ENCODE measurements at places on chromosomes 13 and 19. TPM values are rescaled to one million over a fixed set of nuclear protein-coding genes. Genes with fewer than 3 reads are reported as not detected.

CRLF1 gene
- not detected for total RNA-seq

GRCh38 chr13:43545317-43545874 is 241.4 kb downstream of the ENOX1 start:
- no peak overlapping the region for H3K4me3 ChIP-seq
- no peak overlapping the region for H3K27ac ChIP-seq
- H3K4me1 ChIP-seq = no peaks in the 10 kb centered on the region
- no peaks in the 10 kb centered on the region for H3K27me3 ChIP-seq

- DNase-seq = no peak
- H3K27me3 ChIP-seq = no peaks in the 10 kb centered on the region
- no peaks in the 10 kb centered on the region for H3K36me3 ChIP-seq
- H3K4me3 ChIP-seq = no peak overlapping the region
Measured at GRCh38 chr13:36847606-36848005, 28.6 kb downstream of the RFXAP start.

LAIR2 gene
- total RNA-seq = not detected

DNA sequence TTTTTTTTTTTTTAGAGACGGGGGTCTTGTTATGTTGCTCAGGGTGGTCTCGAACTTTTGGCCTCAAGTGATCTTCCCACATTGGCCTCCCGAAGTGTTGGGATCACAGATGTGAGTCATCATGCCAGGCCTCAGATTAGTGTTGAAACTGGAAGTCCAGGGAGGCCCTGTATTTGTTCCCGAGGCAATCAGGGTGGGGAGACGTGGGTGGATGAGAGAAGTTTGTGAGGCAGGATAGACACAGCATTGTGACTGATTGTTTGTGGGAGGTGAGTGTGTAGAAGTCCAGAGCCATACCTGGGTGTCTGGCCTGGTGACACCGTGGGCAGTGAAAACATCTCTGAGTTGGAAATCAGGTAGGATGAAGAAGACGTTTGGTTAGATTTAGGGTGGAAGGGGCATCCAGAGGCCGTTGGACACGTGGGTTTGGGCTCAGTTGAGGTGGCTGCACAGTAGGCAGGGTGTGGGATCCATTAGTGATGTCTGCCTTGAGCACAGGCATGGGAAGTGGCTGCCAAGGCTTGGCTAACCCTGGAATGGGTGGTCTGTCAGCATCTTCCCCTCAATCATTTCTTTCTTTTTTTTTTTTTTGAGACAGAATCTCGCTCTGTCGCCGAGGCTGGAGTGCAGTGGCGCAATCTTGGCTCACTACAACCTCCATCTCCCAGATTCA is 12.4 kb downstream of the RTN2 start:
- DNase-seq = no peak
- H3K4me1 ChIP-seq = no peaks in the 10 kb centered on the region
- no peak overlapping the region for H3K4me3 ChIP-seq
- H3K27ac ChIP-seq = no peak overlapping the region
- no peaks in the 10 kb centered on the region for H3K27me3 ChIP-seq

DNA sequence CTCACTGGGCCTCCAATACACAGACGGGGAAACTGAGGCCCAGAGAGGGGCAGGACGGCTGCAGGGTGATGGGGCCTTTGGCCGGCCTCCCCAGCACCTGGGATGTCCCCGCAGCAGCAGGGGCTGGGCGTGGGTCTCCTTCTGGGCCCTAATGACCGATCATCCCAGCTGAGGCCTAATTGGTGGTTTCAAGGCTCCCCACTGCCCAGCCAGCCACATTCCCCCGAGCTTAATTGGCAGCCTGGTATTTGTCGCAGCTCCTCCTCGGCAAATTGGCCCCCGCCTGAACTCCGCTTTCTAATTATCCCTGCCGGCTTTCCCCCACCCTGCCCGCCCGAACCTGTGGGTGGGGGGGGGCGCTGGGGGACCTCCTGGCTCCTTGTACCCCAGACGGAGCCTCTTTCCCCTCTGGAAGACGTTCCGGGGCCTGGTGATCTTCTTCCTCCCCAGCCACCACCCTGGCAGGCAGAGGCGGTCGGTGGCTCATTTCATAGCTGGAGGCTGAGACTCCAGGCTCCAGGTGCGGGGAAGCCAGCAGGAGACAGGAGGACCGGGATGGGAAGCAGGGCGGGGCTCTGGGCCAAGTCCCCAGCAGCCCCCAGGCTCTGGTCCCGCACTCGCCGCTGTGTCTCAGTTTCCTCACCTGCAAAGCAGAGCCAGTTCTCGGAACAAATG is 27.2 kb upstream of the WDR18 start:
- H3K27me3 ChIP-seq = no peaks in the 10 kb centered on the region
- no peaks in the 10 kb centered on the region for H3K36me3 ChIP-seq
- no peak overlapping the region for H3K4me3 ChIP-seq
- no peak overlapping the region for H3K27ac ChIP-seq
- H3K4me1 ChIP-seq = no peaks in the 10 kb centered on the region

SMIM44 gene
- total RNA-seq = not detected

DNA sequence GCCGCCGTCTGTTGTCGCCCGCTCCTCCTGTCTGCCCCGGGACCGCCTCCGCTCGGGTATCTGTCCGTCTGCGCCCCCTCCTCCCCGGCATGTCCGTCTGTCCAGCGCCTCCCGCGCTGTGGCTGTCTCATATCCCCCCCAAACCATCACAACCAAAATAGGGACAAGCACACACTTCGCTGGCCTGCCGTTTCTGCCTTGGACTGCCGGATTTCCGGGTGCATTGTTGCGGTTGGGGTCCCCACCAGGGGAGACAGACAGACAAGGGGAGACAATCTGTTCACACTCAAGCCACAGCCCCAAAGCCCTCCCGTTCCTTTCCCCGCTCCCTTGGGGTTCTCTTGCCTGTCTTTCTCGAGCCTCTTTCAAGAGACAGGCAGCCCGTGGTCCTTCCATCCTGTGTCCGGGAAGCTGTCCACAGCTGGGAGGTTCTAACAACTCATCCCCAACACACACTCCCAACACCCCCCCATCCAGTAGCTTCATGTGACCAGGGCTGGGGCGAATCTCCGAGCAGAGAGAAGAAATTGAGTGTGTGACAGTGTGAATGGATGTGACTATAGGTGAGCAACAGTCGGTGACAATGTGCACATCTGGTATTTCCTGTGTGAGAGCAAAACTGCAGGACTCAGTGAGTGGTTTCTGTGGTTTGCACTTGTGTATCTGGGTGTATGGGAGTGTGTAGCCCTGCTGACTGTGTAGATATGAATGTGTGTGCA is 16.5 kb upstream of the FOSB start:
- H3K4me3 ChIP-seq = peak overlapping the region; percentile 49
- H3K27ac ChIP-seq = peak overlapping the region; percentile 38
- no peaks in the 10 kb centered on the region for H3K4me1 ChIP-seq
- H3K36me3 ChIP-seq = no peaks in the 10 kb centered on the region

DNA sequence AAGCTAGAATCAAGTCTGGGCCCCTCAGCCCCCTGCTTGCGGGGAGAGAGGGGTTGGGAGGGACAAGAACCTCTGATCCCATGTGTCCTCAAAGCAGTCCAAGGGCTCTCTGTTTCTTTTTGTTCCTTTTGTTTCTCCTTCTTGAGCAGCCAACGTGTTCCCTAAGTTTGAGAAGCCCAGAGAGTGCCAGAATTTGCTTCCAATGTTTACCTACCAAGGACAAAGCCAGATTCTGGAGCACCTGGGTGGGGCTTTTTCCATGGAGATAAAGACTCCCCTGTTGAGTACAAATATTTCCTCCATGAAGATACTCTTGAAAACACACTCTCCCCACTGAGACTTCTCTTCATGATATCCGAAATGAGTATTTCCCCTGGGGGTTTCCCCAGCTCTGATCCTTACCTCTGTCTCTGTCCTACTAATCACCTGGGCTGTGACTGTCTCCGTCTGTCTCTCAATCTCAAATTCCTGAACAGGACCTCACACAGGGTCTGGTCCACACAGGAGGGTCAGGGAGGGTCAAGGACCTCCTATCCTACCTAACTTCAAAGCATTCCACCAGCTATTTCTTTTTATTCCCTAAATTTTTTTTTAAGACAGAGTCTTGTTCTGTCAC is 27.4 kb downstream of the CD177 start:
- no peak overlapping the region for H3K4me3 ChIP-seq
- H3K27ac ChIP-seq = no peak overlapping the region
- H3K27me3 ChIP-seq = no peaks in the 10 kb centered on the region
- H3K4me1 ChIP-seq = no peaks in the 10 kb centered on the region
- no peaks in the 10 kb centered on the region for H3K36me3 ChIP-seq
- no peak for DNase-seq

- no peak overlapping the region for H3K4me3 ChIP-seq
- peaks cover 46% of the 10 kb centered on the region for H3K4me1 ChIP-seq
- no peaks in the 10 kb centered on the region for H3K27me3 ChIP-seq
- no peaks in the 10 kb centered on the region for H3K36me3 ChIP-seq
Measured at GRCh38 chr13:97298816-97299215, 76.7 kb downstream of the MBNL2 start.

Measured in right lobe of liver (tissue), 6 donors.